ENCODE measurements at places on chromosomes 5 and 9.

- no peak for DNase-seq
Measured at GRCh38 chr5:122527547-122527946, 215.5 kb downstream of the SNCAIP start.

- DNase-seq, result no peak
Measured at GRCh38 chr9:91773156-91773555, 176.9 kb downstream of the ROR2 start.

DNA sequence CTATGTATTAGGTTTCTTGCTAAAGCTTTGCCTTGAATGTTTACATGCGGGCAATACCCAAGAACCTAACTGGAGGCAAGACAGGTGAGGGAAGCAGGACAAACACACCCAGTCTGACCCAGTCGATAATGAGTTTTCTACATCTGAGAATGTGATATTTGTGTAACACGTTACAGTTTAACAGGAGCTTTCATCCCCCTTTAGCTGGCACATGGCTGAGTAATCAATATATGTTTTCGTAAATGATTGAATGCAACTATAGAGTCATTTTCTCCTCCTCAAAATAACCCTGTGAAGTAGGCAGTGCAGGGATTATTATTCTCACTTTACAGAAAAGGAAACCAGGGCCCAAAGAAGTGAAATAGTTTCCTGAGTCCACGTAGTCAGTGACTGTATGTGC is 84.7 kb upstream of the HTR4 start:
- DNase-seq, result no peak

DNA sequence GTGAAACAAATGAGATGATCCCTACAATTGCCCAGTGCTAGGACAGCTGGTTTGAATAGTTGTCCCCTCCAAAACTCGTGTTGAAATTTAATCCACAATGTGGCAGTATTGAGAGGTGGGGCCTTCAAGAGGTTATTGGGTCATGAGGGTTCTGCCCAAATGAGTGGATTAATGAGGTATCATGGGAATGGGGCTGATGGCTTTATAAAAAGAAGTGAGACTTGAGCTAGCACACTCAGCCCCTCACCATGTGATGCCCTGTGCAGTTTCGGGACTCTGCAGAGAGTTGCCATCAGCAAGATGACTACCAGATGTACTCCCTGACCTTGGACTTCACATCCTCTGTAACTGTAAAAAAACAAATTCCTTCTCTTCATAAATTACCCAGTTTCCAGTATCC is 33.1 kb downstream of the RANBP6 start:
- DNase-seq, result no peak

GRCh38 chr9:36997414-36997813 is 36.7 kb downstream of the PAX5 start:
- no peak for DNase-seq

DNA sequence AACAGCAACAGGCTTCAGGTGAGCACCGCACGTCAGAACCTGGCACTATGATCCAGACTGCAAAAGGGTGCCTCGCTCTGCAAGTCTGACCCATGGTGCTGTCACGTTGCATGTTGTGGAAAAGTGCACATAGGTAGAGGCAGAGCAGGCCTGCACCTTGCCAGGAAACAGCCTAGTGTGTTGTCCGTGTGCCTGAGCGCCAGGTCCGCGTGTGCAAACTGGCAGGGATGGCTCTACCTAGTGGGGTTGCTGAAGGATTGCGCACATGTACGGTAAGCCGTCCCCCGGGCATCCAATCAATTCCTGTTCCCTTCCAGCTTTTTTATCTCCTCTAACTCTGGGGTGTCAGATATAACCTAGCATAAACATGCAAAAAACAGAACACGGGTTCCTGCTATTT is 219.5 kb downstream of the NXNL2 start:
- DNase-seq, result no peak

- no peak for DNase-seq
Measured at GRCh38 chr9:29548436-29548835, 1975.2 kb upstream of the C9orf72 start.

GRCh38 chr5:74051076-74051475 is 425.1 kb downstream of the ARHGEF28 start:
- no peak for DNase-seq

DNA sequence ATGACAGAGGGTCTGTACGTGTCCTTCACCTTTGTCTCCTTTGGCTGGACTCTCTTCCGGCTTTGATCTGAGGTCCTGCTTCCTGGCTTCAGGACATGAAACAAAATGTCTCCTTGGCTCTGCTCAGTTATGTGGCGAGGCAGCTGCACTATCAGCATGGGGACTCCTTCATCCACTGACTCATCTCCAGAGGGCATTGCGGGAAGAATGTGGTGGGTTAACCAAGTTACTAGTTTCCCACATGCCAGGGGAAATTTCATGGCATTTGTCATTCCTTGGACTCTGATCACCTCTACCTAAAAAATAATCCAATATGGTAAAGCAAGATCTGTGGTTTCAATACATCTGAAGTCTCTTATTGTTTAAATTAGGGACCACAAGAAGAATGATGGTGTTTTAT is 259.7 kb downstream of the MED10 start:
- DNase-seq, result no peak

DNA sequence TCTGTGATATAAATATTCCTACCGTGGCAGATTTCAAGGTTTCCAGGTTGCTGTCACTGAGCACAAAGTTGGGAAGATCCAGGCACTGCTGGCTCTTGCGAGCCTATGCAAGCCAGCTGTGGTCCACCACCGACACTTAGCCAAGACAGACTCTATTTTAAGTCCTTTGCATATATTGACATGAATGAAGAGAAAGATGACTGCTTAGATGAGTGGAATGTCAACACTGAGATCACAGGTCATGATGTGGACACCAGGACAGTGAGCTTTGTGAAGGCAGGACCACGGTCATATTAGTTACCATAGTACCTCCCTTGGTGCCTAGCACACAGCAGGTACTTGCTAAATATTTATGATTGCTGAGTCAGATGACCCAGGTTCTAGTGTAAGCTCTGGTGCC is 217.0 kb downstream of the PAPPA start:
- DNase-seq, result no peak

- no peak for DNase-seq
Measured at GRCh38 chr5:33470544-33470943, 29.8 kb downstream of the TARS1 start.

DNA sequence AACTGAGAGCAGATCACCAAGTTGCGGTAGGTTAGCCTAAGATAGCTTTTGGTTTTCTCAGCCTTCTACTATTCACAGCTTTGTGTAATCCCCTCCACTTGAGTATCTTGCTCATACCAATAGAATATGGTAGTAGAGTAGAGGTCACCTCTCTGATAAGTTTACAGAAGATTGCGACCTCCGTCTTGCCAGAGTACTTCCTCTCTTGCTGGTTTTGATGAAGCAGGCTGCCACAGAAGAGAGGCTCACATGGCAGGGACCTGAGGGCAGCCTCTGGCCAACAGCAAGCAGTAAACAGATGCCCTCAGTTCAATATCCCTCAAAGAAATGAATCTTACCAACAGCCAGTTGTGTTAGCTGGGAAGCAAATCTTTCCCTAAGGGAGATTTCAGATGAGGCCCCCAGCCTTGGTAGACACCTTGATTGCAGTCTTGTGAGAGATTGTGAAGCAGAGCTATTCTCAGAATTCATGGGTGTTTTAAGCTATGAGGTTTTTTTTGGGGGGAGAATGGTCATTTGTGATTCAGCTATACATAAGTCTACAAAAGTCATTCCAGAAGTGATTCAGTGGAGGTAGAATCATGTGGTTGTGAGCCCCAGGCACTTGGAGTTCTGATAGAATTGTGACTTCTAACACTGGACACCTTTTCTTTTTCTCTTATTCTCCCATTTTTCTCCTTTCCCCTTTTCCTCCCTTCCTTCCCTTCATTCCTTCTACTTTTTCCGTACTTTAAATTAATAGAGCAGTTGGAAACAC is 22.7 kb upstream of the CDKN2B start:
- no peak for DNase-seq

- DNase-seq, result no peak
Measured at GRCh38 chr9:78115073-78115472, 83.5 kb upstream of the GNAQ start.

GRCh38 chr5:83450183-83450966 is 21.2 kb upstream of the VCAN start:
- no peak for DNase-seq

GRCh38 chr5:142683881-142684505 is 1.9 kb downstream of the FGF1 start:
- DNase-seq, result no peak

- no peak for DNase-seq
Measured at GRCh38 chr5:108678091-108678490, 69.6 kb upstream of the FER start.

DNA sequence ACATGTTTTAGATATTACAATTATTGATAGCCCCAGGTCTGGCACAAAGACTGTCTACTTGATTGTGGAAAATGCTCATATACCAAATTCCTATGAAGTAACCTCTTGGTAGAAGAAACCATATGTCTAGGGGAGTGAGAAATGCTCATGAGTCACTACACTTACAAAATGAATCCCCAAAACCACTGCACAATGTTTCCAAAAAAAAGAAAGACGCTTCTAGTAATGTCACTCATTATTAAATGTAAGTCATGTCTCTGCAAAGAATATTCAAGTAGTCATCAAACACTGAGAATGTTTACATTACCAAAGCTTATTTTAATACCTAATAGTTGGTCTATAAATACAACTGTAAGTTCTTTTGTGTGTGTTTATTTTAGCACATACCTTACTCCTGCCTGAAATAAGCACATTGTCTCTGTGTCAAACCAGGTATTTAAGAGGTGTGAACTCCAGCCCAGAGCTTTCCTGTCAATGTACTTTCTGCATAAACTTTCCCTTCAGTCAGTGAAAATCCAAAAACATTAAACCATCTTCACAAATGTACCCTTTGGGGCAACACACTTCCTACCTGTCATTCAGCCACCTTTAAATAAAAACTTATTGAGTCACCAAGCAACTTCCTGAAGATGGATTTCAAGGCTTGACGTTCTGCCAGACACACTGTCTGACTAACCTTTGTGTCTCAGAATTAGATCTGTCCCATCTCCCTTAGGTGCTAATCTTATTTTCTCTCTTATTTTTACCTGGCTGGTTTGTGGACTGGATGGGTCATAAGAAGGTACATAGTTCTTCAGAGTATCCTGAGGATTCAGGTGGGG is 194.0 kb downstream of the NFIB start:
- DNase-seq, result no peak

GRCh38 chr9:110808599-110808980 is 140.0 kb downstream of the MUSK start:
- DNase-seq, result no peak
